Stimulated activated CD4-positive, alpha-beta T cell treated with anti-CD3 and anti-CD28 coated beads, Interleukin-15, amount 100 ng/mL, for 1 hour (primary cell): ENCODE measurements at places on chromosomes 4 and X.

DNA sequence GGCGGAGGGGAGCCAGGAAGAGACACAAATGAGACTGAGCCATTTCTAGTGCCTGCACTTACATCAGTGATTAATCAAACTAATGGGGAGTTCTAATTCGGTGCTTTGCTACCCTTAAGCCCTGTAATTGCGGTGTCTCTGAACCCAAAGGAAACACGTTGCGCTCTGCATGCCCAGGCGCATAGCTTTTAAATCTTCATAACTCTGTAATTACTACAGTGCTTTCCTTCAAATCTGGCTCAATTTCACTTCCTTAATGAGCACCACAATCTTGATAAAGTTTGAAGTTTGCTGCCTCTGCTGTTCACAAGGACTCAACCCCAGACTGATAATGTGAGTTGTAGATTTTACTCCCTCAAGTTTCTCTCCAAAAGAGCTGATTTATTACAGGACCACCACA lies 5.7 kb upstream of the NHS start:
- DNase-seq, result no peak

DNA sequence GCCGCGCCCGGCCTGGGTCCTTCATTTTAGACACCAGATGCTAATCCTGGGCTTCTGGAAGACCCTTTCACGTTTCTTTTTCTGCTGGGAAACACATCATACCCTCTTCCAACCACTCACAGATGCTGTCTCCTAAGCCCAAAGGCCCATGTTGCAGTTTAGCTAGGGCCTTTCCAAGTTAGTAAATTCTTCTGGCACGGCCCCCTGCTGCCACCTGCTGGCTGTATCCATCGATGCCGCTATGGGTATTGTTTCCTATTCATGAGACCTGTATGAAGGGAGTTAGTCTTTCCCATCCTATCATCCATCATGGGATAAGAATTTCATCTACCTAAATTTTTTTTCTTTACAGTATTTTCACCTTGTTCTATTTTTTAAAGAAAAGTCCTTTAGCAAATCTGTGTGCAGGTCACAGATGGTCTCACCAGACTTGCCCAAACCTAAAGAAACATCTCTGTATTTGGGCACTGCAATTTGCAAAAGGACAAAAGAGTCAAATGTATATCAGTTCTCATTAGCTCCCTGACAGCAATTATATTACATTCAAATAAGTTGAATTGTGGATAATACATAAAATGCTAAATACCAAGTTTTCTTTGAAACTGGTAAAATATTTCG lies 37.8 kb upstream of the SLC9A7 start:
- peak; percentile 62 for DNase-seq

GRCh38 chrX:7316887-7317286 lies 168.9 kb upstream of the PUDP start:
- DNase-seq, result no peak

DNA sequence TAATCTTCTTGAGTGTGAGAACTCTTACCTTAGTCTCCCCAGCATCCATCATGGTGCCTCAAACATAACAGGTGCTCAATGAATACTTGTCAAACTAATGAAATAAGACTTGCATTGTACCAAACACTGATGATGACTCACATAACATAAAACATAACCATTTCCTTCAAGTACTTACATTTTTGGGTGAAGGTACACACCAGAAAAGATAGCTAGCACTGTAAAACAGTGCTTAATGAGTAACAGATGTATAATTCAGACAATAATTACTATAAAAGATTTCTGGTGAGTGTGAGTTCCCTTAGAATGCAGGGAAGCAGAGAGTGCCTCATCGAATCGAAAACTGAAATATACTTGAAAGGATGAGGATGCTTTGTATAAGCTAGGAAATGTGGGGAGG lies 70.1 kb upstream of the HCCS start:
- DNase-seq, result no peak

DNA sequence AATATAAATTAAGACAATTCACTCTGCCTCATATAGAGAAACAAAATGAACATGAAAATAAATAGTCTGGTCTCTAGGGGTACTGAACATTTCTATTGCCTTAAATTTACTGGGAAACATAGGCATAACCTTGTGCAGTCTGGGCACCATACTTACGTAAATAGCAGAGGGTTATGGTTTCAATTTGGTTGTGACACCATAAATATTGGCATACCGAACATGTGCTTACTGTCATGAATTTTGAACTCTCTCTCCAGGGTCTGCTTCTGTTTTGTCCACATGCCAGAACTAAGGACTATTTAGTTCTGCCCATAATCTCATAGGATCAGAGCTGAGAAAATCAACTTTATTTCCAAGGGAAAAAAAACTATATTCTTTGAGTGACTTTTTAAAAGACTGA lies 17.6 kb downstream of the PDGFC start:
- DNase-seq, result no peak

GRCh38 chrX:68878977-68879645 lies 50.3 kb downstream of the EFNB1 start:
- DNase-seq, result no peak

DNA sequence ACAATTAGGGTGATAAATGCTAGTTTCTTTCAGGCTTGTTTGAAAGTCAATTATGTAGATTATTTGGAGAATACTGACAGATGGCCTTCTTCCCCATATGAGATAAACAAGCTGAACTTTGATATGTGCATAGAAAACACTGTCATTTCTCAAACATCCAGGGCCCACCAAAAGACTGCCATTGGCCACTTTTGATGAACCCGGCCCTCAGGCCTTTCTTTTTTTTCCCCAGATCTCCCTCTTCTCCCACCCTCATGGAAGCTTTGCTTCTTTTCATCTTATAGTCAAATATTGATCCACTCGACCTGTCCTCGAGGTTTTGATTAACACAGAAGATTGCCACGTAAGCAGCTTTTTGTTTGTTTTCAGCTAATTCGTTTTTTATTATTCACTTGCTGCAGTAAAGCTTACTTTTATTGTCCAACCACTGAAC lies 377.4 kb downstream of the SMARCA1 start:
- no peak for DNase-seq

DNA sequence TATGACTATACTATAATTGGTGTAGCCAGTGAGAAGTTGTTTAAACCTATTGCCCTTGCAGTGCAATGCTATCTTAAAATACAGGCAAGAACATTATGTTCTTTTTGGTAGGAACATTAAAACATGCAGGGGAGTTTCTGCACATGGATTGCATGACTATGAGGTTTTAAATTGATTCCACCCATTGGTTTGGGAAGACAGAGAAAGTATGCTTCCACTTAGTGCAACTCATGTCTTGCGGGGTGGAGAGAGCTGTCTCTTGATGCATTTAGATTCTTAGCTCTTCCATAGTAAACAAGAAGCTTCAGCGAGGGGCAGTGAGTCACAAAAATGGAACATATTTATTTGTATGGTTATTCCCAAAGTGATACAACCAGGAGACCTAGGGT lies 39.5 kb upstream of the RASL11B start:
- DNase-seq, result no peak

DNA sequence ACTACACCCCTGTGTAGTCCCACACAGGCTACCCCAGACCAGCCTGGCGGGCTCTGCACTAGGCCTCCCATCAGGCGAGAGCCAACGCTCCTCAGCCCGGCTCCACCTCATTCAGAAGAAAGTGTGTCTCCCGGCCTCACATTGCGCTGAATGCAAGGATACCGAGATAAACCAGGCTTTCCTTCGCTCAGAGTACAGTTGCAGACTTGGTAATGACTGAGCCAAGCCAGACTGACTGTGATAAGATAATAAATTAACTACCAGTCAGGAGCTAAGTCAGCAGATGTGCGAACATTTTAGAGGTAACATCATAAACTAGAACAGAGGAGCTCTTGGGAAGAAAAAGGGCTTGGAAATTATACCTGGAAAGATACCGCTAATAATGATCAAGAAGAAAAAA lies 397.6 kb downstream of the TRIML1 start:
- no peak for DNase-seq

- DNase-seq, result no peak
These were observed 287.4 kb downstream of the SMARCA1 start for GRCh38 chrX:129235903-129236302.

DNA sequence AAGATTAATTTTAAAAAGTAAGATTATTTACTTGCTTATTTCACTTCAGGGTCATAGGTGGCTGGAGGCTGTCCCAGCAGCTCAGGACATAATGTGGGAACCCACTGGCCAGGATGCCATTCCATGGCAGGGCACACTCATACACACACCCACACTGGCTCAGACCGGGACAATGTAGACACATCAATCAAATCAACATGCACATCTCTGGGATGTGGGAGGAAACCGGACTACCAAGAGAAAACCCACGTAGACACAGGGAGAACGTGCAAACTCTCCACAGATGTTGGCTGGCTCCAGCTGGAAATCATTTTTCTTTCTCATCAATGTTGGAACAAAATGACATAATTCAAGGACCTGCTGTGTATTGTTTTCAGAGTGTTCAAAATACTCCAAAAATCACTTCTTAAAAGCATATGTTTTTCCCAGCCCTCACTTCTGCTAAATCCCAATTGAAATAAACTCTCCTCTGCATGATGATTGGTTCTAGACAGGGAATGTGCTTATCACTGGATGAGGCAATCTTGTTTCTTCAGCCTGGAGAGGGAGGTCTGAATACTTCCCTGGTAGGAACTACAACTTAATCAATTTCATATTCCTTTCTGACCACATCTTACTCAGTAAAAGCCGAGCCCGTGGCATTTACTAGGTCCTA lies 18.6 kb upstream of the CPE start:
- DNase-seq, result no peak

DNA sequence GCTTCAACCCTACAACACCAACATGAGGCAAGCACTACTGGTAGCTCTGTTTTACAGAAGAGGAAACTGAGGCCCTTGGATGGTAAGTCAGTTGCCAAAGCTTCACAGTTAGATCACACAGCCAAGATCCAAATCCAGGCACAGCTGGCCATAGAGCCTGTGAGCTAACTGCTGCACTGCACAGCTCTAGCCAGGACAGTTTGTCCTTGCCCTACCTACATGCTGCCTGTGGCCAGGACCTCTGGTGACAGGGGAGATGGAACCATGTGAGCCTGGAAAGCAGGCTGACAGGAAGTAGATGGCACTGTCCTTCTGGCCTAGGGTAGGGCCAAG lies 257.8 kb downstream of the FBXW7 start:
- DNase-seq, result no peak

DNA sequence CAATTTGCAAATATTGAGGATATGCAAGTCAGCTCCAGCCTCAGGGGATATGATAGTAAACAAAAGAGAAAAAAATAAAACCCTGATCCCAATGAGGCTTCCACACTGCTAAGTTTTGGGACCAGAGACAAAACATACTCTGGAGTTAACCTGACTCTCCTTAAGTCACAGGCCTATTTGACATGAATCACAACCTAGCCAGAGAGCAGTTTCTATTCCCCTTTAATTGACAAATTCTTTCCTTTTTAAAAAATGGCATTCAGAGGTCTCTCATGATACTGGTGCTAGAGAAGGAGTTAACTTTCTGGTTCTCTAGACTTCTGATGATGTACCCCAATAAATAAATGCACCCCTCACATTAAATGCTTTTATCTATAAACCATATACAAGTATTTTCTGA lies 8.8 kb downstream of the ACSL1 start:
- no peak for DNase-seq

GRCh38 chrX:86078650-86079049 lies 31.3 kb upstream of the CHM start:
- no peak for DNase-seq

DNA sequence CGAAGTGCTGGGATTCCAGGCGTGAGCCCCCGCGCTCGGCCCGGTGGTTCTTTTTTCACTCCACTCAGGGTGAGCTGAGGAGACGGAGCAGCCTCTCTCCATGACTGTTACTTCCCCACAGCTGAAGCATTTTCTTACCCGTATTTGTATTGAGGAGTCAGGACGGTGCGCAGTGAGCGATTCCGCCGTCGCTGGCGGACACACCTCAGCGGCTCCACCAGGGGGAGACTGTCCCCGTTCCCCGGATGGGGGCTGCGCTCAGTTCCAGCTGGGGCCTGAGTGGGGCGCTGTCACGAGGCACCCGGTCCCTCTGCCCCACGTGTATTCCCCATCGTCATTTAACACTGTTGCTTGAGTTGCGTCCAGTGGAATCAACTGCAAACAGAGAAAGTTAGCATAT lies 844.0 kb upstream of the FRG1 start:
- no peak for DNase-seq
